ENCODE measurements at places on chromosomes 2 and 18. TPM values are rescaled to one million over a fixed set of nuclear protein-coding genes. Genes with fewer than 3 reads are reported as not detected.

Gene RESP18
- not detected for total RNA-seq

Gene CYP27C1
- not detected for total RNA-seq

Gene TPO
- total RNA-seq = not detected

GRCh38 chr2:238894950-238895298 lies 47.0 kb downstream of the TWIST2 start:
- no peaks in the 10 kb centered on the region for H3K4me1 ChIP-seq
- no peaks in the 10 kb centered on the region for H3K36me3 ChIP-seq
- no peaks in the 10 kb centered on the region for H3K27me3 ChIP-seq
- no peak overlapping the region for H3K27ac ChIP-seq
- DNase-seq = no peak

DNA sequence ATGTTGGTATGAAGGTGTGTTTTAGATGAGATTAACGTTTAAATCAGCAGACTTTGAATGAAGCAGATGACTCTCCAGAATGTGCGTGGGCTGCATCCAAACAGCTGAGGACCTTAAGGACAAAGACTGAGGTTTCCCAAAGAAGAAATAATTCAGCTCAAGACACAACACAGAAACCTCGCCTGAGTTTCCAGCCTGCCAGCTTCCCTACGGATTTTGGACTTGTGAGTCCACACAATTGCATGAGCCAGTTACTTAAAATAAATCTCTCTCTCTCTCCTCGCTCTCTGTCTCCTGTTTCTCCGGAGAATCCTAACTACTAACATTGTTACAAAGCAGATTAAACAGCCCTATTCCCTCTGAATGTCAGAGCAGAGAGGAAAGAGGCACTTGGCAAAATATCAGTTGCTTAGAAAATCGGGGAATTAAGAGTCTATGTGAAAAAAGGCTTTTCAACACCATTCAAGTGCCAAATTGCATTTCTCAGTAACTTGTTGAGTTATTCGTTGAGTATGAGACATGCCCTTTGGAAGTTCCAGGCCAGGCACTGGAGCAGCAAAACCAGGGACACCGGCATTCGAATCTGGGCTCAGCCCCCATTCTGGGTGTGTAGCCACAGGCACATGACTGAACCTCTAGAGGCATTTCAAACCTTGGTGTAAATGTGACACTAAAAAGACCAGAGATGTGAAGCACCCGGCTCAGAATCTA lies 174.6 kb upstream of the PID1 start:
- no peaks in the 10 kb centered on the region for H3K4me1 ChIP-seq
- no peaks in the 10 kb centered on the region for H3K27me3 ChIP-seq

DNA sequence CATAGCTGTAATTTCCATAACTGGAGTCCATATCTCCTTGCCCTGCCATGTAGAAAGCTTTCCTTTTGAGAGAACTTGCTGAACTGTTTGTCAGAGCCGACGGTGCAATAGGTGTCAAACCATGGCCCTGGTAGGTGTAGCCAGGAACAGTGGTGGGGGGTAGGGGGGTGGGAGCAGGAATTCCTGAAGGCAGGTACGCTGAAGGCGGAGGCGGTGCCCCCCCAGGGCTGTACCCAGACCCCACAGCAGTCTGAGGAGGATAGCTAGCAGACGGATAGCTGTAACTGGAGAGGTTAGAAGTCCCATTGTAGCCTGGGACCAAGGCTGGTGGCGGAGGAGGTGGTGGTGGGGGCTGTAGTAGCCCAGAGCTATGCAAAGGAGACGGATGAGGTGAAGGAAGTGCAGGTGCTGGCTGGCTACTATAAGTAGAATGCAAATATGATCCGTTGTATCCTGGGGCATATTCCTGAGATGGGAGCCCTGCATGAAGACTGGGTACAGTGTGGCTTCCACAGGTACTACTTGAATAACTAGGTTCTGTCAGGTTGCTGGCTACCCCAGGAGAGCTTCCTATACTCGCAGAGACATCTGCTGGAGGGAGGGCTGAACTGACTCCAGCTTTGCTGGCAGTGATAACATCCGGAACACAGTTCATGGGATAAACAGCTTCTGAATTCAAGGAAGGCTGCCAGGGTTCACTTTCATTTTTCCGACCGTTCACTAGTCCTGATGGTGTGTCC lies 124.8 kb downstream of the FIGN start:
- no peaks in the 10 kb centered on the region for H3K27me3 ChIP-seq
- H3K4me1 ChIP-seq = no peaks in the 10 kb centered on the region
- H3K36me3 ChIP-seq = no peaks in the 10 kb centered on the region
- H3K27ac ChIP-seq = no peak overlapping the region
- no peak for DNase-seq
- H3K4me3 ChIP-seq = no peak overlapping the region

Gene EFEMP1
- total RNA-seq = not detected

DNA sequence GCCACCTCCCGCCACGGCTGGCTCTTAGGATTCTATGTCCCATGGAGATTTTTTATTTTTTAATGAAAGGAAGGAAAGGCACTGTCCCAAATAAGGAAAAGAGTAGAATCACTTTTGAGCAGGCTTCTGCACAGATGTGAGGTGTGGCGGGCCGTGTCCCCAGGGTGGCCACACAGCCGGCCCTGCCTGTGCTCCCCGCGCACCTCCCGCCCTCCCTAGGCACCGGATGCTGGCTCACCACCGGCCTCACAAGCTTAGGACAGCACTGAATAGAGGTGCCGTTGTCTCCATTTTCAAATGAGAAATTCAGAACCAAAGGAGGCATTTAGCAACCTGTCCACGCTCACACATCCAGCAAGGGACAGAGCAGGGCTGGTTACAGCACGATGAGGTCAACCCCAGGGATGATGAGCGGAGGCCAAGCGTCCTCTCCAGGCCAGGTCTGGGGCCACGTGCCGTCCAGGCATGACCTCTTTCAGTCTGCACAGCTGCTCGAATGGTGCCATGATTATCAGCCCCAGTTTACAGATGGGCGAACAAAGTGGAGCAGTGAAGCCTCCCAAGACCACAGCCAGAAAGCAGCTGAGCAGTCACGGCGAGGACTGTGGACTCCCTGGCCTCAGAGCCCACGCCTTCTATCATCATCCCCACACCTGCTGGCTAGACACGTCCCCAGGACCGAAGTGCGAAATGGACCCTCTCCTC lies 20.7 kb upstream of the TEX51 start:
- H3K36me3 ChIP-seq = no peaks in the 10 kb centered on the region
- no peak overlapping the region for H3K27ac ChIP-seq
- no peak overlapping the region for H3K4me3 ChIP-seq
- DNase-seq = no peak

DNA sequence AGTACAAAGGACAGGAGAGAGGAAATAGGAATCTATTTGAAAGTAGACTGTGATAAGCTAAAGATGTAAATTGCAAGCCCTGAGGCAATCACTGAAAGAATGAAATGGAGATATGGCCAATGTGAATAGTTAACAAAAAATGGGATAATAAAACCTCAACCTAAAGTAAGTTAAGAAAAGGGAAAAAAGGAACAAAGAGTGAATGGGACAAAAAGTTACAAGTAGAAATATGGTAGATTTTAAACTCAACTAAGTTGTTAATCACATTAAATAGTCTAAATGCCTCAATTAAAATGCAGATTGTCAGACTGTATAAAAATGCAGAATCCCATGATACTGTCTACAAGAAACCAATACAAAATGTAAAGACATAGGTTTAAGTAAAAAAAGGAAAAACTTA lies 165.2 kb upstream of the RBMS1 start:
- no peak overlapping the region for H3K27ac ChIP-seq
- H3K4me3 ChIP-seq = no peak overlapping the region
- no peak for DNase-seq
- no peaks in the 10 kb centered on the region for H3K4me1 ChIP-seq
- H3K27me3 ChIP-seq = peaks cover 42% of the 10 kb centered on the region

Gene TOGARAM2
- 4.0 TPM for total RNA-seq

- H3K4me1 ChIP-seq = no peaks in the 10 kb centered on the region
These were observed 147.9 kb downstream of the MYCN start for GRCh38 chr2:16088035-16088801.

DNA sequence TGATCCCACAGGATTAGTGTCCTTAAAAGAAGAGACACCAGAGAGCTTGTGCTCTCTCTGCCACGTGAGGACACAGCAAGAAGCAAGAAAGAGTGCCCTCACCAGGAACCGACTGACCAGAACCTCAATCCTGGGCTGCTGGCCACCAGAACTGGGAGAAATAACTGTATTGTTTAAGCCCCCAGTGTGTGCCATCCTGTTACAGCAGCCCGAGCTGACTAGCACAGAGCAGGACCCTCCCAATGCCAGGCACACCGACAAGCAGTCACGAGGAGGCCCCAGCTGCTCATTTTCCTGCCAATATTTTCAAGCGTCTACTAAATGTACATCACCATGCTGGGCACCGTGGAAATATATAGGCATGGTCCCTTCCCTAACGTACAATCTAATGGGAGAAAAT lies 17.1 kb downstream of the FAM178B start:
- H3K4me3 ChIP-seq = no peak overlapping the region
- H3K36me3 ChIP-seq = no peaks in the 10 kb centered on the region
- peaks cover 6% of the 10 kb centered on the region for H3K27me3 ChIP-seq

DNA sequence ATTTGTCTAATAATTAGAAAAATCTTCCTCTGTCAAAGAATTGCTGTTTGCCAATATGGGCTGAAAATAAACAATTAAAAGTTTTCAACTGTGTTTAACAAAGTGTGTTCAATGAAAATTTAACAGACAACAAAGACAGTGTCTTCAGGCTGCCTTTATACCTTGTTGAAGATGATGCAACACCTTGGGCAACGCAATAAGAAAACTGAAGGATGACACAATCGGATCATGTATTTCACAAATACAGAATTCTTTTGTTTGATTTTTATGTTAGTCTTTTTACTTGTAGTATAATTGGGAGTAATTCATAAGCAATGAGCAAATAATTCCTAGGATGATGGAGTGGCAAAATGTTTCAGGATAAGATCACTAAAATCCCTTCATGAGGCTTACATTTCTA lies 27.8 kb downstream of the CHN1 start:
- H3K27ac ChIP-seq = no peak overlapping the region
- H3K27me3 ChIP-seq = peaks cover 14% of the 10 kb centered on the region
- H3K4me1 ChIP-seq = no peaks in the 10 kb centered on the region
- no peaks in the 10 kb centered on the region for H3K36me3 ChIP-seq
- no peak overlapping the region for H3K4me3 ChIP-seq

GRCh38 chr18:67893916-67894315 lies 377.4 kb upstream of the DSEL start:
- no peaks in the 10 kb centered on the region for H3K36me3 ChIP-seq
- H3K27me3 ChIP-seq = no peaks in the 10 kb centered on the region
- H3K4me3 ChIP-seq = no peak overlapping the region
- DNase-seq = no peak
- H3K4me1 ChIP-seq = no peaks in the 10 kb centered on the region
- H3K27ac ChIP-seq = no peak overlapping the region

DNA sequence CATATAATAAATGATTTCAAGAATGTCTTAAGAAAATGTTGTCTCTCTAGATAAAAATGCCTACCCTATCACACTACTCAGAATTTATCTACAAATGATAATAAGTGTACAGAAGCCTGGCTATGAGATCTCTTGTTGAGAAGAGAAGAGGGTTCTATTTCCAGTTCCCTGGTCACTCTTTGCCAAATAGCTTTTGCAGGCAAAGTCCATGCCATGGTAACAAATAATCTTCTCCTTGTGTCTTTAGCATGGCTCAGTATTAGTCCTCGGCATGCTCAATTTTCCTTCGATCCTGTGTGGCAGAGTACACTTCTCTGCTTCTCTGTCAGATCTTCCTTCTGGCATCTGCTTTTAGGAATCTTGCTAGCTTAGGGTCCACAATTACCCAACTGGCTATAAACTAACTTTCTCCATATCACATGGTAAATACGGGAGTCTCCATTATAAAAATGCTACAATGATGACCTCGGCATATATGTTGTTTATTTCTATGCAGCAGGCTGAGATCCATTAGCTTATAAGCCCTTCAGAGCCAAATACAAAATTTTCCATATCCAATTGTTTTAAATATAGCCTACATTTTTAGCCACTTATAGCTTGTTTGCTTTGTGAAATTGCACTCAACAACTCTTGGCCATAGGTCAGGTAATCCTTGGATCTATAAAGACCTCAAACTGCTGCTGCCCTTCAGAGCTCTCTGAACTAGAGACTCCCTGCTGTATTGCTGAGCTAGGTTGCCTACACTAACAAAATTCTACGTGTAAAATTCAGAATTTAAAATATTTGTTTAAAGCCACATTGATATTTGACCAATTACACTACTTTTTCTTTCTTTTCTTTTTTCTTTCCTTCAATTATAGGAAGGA lies 157.5 kb downstream of the FSIP2 start:
- no peaks in the 10 kb centered on the region for H3K27me3 ChIP-seq
- no peak overlapping the region for H3K27ac ChIP-seq
- DNase-seq = no peak
- no peaks in the 10 kb centered on the region for H3K36me3 ChIP-seq
- H3K4me3 ChIP-seq = no peak overlapping the region

DNA sequence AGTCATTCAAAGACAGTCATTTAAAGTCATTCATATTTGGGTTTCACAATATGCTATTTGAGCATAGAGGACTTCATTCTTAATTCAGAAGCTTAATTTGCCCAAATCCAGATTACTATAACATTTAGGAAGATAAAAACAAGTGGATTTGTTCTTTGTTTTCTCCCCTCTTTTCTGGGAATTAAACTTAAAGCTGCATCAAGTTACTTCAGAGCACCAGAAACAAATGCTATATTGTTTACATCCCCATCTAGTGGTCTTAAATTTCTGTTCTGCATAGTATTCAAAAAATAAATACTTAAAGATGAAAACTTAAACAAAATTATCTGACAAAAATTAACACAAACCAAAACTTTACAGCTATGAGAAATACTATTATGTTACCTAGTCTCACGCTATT lies 34.7 kb upstream of the MARCHF7 start:
- no peaks in the 10 kb centered on the region for H3K36me3 ChIP-seq
- no peak overlapping the region for H3K4me3 ChIP-seq
- no peak overlapping the region for H3K27ac ChIP-seq
- no peak for DNase-seq
- H3K27me3 ChIP-seq = peaks cover 2% of the 10 kb centered on the region

- H3K27ac ChIP-seq = no peak overlapping the region
- H3K27me3 ChIP-seq = peaks cover 4% of the 10 kb centered on the region
- H3K4me3 ChIP-seq = no peak overlapping the region
These were observed 54.2 kb downstream of the IMPA2 start for GRCh38 chr18:12035481-12035880.

GRCh38 chr18:3605954-3606443 lies 156.0 kb downstream of the TGIF1 start:
- H3K4me1 ChIP-seq = peaks cover 20% of the 10 kb centered on the region
- no peaks in the 10 kb centered on the region for H3K27me3 ChIP-seq
- H3K36me3 ChIP-seq = peaks cover 11% of the 10 kb centered on the region
- H3K27ac ChIP-seq = no peak overlapping the region
- no peak for DNase-seq

Gene ATOH8
- total RNA-seq = 0.07 TPM
